ENCODE measurements at places on chromosomes 6 and 20.
A peak's percentile ranks its signal among the peaks of the same experiment; 100 is the strongest.

DNA sequence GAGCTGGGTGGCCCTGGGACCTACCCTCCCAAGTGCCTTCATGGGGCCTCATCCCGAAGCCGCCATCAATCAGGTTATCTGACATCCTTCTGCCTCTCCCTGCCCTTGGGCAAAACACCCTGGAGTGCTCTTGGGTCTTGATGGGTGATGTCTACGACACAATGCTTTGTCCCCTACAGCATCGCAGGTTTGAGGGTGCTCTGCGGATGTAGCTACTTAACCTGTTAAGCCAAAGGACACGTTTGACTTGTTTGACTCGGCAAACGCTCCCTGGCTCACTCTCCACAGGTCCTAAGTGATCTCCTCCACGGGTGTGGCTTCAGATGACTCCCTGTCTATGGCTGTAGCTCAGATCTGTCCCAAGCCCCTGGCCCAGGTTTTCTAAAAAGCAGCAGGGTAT, 35.6 kb downstream of the TBC1D7 start:
- DNase-seq = no peak

DNA sequence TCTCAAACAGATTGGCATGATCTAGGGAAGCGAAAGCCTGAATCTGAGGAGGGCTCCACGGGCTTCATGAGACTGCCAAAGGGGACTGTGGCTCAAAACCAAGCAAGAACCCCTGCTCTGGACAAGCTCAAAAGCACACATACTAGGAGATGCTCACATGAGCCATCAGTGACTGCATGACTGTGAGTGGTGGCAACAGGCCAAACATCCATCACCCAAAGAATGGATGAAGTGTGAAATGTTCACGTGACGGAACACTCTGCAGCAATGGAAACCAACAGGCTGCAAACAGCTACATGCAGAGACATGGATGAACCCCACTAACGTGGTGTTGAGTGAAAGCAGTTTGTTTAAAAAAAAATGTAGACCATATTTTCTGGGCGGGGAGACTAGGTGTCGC, 136.3 kb downstream of the PREX1 start:
- peak; percentile 8 for DNase-seq

DNA sequence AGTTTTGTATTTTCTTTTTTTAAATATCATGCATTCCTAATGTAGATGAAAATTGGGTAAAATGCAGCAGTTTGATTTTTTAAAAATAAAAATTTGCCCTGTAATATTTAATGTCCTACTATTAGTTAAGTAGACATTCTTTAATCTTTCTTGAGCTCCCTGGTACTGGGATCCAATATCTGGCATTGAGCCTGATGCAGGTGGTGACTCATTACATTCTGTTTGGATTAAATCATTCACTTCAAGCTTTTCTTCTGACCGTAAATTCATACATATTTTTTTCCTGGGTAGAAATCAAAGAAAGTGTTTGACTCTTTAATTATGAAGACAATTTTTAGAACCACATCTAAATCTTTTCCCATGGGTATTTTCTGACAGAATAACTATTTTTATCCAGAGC, 768.8 kb upstream of the SLC35B3 start:
- peak; percentile 74 for DNase-seq

DNA sequence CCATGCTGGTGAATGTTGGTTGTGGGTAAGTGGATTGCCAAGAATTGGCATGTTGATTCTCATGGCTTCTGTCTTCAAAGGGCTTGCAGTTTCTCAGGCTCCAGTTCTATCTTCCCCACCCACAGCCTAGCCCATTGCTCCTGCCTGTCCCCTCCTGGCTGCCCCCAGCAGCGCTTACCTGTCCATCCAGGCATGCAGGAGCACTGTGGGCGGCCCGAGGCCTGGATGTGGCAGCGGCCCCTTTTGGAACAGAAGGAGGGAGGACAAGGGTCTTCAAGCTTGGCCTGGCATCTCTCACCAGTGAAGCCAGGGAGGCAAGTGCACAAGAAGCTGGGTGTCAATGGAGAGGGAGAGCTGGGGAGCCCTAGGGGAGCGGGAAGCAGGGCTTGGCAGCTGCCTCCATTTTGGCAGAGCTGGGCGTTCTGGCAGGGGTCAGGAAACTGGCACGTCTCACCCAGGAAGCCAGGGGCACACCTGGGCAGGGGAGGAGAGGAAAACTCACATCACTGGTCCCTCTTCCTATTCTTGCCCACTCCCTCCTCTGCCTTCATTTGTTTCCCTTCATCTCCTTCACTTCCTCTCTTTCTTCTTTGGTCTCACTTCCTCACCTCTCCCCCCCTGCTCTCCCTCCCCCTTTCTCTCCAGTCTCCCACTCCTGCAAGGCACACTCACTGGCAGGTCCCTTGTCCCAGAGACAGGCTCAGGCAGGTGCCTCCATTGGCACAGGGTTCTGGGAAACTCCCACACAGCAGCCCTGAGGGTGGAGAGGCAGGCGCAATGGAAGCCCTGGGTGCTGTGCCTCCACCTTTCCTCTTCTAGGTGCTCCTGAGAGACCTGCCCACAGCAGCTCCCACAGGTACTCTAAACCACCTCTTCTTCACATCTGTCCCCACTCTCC, 1.3 kb downstream of the NOTCH4 start:
- DNase-seq = no peak

GRCh38 chr6:11847515-11848345, 69.1 kb upstream of the ADTRP start:
- DNase-seq = no peak
